Caki2 (cell line): ENCODE measurements at places on chromosomes 1 and 21.

DNA sequence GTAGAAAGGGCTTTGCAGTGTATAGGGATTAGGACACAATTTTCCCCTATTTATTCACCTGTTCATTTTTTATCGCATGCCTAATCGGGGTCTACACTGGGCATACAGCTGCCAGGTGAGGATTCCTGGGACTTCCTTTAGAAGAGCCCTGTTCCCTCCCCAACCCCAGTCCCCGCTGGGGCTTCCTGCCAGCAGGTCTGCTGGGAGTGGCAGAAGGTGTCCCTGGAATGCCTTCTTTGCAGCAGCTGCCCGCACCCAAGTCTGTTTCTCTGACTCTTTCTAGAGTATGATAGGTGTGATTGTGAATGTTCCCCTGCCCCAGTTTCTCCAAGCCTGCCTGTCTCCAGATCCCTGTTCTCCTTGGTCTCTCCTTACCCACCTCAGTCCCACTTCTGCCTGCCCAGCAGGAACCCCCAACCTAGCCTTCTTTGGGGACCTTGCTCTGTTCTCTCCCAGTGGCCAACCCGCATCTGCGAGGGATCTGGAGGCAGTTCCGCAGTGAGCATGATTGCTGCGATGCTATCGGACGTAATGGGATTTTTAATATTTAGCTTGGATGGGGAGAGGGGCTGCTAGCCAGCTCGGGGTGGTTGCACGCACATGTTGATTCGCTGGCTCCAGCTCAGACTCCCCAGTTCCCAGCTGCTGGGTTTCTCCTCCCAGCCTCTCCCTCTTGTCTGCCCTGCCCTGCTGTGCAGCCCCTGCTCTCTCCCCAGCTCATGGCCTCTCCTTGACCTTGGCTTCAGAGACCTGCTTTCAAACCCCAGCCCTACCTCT lies 79.8 kb downstream of the EPHB2 start:
- DNase-seq: no peak

- no peak for DNase-seq
These were observed 15.1 kb downstream of the PEA15 start for GRCh38 chr1:160220301-160220700.

DNA sequence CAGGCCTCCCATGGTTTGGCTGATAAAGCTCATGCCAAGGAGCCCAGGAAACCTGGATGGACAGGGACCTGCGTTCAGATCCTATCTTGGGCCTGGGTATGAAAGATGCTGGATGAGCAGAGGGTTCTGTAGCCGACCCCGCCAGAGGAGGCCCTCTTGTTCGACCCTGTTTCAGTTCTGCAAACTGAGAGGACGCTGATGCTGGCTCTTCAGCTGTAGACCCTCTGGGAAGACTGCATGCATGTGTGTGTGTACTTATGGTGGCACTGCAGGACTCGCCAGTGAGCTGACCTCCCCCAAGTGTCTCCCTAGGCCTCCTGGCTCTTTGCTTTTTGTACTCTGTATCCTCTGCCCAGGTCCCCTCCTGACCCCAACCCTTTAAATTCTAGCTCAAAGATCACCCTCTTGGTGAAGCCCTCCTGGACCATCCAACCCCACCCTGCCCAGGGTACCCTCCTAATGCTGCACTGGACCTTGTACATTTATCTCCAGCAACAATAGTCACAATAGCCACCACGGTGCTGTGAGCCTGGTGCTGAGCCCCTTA lies 1.6 kb downstream of the EPS8L3 start:
- DNase-seq: no peak

DNA sequence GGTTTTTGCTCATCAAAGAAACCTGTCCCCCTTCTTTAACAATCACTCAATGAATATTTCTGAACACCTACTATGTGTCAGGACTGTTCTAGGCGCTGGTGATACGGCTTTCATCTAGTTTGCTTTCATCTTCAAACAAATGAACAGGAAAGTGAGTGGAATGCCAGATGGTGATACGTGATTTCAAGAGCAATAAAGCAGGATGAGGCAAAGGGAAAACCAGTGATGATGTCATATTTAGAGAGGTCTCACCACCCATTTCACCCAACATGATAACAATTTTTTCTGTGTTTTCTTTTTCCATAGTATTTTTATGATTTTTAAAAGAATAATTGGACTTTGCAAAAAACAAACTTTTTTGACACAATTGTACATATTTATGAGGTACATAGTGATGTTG lies 11.3 kb upstream of the SLC6A17 start:
- DNase-seq: no peak

GRCh38 chr1:208722592-208722991 lies 478.4 kb upstream of the PLXNA2 start:
- DNase-seq: no peak

GRCh38 chr1:908661-909060 lies 15.1 kb upstream of the SAMD11 start:
- DNase-seq: no peak

DNA sequence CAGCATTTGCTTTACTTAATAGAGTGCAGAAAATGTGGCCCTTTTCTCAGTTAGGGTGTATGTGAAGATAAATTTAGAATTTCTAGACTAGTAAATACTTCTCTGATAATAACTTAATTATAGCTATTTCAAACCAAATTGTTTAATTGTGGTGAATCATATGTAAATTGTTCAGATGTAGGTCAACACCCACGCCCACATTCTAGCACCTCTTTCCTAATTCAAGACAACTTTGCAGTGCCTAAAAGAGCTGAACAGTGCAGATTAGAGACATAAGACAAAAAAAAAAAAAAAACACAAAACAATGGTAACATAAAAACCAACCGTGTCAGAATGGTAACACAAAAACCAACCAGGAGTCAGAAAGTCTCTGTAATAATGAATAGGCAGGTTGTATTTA lies 758.3 kb downstream of the USP25 start:
- DNase-seq: no peak
